ENCODE measurements at places on chromosomes 2 and 18. TPM values are rescaled to one million over a fixed set of nuclear protein-coding genes. Genes with fewer than 3 reads are reported as not detected.

Gene ADAM23
- 8.4 TPM for total RNA-seq

Gene TRIM43
- not detected for total RNA-seq

Gene GRB14
- total RNA-seq, result 4.5 TPM

Gene LAMA1
- 0.06 TPM for total RNA-seq

Gene RAX
- not detected for total RNA-seq

Gene POTEI
- not detected for total RNA-seq

Gene CCDC68
- total RNA-seq, result 6.5 TPM
